NCI-H1694 (cell line): ENCODE measurements at places on chromosomes 2 and 18.

DNA sequence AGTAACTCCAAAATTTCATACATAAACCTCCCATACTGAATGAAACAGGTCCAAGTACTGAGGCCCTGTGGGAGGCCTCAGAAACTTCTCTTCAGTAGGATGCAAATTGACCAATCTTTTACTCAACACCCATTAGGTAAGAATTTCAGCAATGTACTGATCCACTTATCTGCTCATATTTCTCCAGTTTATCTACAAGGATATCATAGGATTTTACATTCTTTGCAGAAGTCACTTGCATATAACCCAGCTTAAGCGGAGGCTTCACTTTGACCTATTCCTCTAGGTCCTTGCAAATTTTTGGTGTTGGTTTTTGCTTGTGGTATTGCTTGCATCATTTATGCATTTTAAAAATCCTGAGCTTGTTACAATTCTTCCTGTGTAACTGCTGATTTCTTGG, 28.8 kb upstream of the SLC3A1 start:
- no peak for DNase-seq

DNA sequence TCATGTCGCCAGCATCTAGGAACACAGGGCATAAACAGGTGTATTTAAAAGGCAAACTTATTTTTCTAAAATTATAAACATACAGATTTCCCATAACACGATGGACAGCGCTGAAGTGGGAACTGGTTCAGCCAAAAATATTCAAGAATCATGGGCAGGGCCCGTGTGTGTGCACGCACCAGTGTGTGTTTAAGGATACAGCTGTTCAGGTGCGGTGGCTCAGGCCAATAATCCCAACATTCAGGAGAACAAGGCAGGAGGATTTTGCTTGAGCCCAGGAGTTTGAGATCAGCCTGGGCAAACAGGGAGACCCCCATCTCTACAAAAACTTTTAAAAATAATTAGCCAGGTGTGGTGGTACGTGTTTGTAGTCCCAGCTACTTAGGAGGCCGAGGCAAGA, 288.6 kb upstream of the HDAC4 start:
- DNase-seq, result no peak

GRCh38 chr2:128796321-128796720, 477.7 kb upstream of the HS6ST1 start:
- DNase-seq, result no peak

GRCh38 chr2:212752730-212753351, 214.2 kb upstream of the ERBB4 start:
- DNase-seq, result no peak

DNA sequence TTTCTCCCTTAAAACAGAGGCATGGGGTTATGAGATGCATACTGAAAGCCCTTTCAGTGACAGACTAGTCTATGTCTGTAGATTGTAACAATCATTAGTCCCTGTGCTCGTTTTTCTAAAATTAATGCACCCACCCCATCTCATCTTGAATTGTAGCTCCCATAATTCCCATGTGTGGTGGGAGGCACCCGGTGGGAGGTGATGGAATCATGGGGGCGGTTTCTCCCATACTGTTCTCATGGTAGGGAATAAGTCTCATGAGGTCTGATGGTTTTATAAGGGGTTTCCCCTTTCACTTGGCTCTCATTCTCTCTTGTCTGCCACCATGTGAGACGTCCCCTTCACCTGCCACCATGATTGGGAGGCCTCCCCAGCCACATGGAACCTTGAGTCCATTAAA, 100.9 kb downstream of the AP1S3 start:
- DNase-seq, result no peak

- DNase-seq, result no peak
Observed at GRCh38 chr2:221569425-221569845, 2.7 kb downstream of the EPHA4 start.

GRCh38 chr2:54687595-54688152, 35.8 kb upstream of the EML6 start:
- DNase-seq, result no peak

DNA sequence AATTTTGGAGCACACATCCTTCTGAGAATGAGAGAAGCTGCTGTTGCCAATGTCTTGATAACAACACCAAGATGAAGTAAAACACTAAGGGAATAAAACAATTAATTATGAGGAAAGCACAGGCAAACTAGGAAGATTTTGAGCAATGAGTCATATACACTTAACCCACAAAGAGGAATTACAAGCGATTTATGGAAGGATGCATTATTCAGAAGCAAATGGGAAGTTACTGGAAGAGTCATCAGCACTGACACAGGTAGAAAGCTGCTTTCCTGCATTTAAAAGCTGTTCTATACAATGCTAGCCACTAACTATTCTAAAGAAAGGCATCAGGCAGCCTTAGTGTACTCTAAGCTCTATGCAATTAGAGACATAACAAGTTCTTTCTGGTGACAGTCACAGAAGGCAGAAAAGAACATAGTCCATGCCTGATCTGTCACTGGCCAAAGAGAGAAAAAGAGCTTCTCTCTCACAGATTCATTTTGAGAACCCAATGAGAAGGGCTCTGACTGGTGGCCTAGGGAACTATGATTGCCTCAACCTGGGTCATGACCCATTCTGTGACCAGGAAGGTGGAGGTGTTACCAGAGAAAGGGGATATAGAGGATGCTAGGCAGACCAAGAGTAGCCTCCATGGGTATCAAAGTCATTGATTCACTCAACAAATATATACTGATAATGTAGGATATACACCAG, 45.4 kb downstream of the M1AP start:
- no peak for DNase-seq

DNA sequence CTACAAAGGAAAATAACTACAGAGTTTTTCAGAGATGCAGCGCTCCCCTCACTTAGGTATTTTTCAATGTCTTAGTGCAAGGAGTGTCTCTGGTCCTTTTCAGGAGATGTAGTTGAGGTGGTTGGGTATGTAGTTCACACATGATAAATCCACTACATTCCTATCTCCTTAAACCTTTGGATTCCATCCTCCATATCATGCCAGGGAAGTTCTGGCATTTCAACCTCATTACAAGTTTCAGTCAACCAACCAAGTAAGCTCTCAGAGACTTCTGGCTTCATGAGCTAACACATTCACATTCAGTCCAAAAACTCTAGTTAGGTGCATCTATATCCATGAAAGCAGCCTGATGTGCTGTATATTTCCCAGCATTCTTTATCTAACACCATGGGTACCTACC, 47.3 kb downstream of the MAP3K20 start:
- DNase-seq, result no peak

DNA sequence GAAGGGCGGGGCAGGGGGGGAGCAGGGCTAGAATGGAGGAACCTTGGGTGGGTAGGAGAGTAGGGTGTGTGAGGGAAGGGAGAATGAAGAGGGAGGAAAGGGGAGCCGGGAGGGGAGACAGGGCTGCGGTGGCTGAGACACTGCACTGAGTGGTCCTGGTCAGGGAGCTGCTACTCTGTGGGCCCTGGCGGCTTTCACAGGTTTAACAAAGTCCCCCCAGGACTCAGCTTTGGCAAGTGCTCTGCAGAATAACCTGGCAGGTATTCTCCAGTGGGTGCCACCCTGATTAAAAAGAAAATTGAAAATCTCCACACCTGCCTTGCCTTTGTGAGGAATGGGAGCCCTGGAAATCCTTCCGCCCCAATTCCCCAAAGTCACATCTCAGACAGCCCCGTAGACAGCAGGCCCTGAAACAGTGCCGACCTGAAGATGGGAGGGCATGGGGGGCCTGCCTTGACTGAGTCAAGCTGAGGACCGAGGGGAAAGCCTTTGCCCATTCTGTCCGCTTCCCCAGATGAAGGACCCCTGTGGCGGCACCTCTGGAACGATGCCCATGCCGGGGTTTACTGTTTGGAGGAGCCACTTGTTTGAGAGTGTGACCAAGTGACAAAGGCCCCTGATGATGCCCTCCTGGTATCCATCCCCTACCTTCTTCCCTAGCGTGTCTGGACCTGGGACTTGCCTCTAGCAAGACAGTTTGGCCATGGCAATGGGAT, 43.6 kb upstream of the OTOS start:
- no peak for DNase-seq

GRCh38 chr2:27606611-27607010, 22.2 kb downstream of the CCDC121 start:
- no peak for DNase-seq

GRCh38 chr2:160612266-160612856, 118.8 kb upstream of the RBMS1 start:
- no peak for DNase-seq

GRCh38 chr2:200442471-200442870, 67.4 kb downstream of the KCTD18 start:
- no peak for DNase-seq

DNA sequence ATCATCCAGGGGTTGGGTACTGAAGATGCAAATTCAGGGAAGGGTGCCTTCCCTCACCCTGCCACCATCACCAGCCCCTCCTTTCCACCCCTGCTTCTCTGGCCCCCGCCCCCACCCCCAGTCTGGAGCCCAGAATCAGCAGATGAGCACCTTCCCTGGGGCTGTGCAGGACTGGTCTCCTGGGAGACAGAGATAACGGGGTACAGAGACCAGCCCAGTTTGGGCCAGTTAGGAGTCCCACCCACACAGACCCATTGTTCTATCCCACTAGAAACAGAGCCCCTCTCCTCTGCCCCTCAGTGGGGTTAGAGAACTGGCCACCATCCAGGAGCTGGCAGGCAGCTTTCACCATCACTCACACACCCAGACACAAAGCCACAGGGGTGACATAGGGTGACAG, 4.5 kb upstream of the CRYBA2 start:
- peak; percentile 88 for DNase-seq

DNA sequence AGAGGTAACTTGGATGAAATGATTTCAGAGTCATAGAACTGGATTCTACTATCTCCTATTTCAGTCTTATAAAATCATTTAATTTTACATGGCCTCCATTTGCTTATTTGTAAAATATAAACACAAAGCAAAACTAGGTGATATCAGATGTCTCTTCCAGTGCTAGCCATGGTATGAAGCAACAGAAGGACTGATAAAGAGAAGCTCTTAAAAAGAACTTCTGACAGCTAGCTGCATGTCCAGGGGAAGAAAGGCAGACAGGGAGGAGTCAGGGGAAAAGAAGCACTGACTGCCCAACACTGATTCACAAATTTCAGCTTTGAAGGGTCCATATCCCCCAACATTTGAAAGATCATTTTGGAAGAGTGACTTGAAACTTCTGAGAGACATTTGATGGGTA, 6.4 kb downstream of the SLC8A1 start:
- no peak for DNase-seq

GRCh38 chr18:32461709-32462272, 8.9 kb downstream of the GAREM1 start:
- no peak for DNase-seq

GRCh38 chr18:34258176-34258575, 33.5 kb upstream of the NOL4 start:
- DNase-seq, result no peak

GRCh38 chr2:31275976-31276375, 42.0 kb downstream of the EHD3 start:
- DNase-seq, result no peak

GRCh38 chr2:16943279-16943958, 277.8 kb upstream of the CYRIA start:
- DNase-seq, result no peak

DNA sequence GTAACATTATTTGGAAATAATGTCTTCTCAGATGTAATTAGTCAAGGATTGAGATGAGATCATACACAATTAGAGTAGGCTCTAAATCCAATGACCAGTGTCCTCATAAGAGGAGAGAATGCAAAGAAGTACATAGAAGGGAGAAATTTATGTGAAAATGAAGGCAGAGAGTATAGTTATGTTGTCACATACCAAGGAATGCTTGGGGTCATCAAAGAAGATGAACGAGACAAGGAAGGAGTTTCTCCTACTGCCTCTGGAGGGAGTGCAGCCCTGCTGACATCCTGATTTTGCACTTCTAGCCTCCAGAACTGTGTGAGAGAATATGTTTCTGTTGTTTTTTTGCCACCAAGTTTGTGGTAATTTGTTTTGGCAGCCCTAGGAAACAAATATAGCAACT, 100.1 kb downstream of the GALNT13 start:
- no peak for DNase-seq

GRCh38 chr2:11923935-11924334, 177.5 kb downstream of the LPIN1 start:
- no peak for DNase-seq

GRCh38 chr2:122704109-122704563, 948.7 kb downstream of the TSN start:
- DNase-seq, result no peak

- no peak for DNase-seq
Observed at GRCh38 chr2:118151831-118152230, 63.6 kb downstream of the INSIG2 start.

DNA sequence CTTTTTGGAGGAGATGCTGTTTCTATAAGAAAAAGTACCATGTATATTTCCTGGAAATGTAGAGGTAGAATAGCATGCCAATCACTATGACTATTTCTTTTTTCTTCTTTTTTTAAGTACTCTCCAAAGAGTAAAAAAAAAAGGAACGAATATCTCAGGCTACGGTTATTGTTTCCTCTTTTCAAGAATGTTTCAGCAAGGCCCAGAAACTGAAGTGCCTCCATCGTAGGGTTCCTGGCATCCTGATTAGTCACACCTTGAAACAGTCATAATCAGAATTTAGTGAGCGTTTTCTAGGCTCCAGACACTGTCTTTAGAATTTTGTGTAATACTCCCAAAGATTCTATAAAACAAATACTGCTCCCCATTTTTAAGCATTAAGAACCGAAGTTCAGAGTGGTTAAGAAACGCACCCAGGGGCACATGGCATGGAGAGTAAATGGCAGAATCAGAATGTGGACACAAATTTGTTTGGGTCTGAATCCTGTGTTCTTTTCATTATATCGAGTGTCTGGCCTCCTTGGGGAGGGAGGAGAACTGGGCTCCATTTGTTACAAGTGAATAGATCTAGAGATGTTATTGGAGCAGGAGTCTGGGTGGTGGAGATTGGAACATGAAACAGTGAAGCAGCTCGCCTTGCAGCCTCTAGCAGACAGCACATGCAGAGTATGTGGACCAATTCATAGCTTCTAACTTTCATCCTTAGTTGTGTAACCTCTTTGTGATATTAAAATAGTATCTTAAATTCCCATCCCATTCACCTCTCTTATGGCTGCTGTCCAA, 26.7 kb downstream of the ZEB2 start:
- no peak for DNase-seq

DNA sequence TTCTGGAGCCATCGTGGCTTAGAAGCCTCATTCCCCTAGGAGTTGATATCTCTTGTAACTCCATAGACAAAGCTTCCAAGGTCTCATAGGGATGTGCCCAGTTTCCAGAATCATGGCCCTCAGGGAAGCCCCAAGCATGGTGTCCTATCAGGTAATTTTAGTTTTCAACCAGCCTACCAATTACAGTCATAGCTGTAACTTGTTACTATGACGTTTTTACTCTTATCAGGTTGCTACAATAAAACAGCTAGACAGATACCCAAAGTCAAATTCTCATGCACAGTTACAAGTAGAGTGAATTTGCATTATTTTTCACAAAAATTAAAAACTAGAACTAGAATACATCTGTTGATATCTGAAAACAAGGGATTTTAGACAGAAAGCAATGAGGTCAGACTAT, 8.9 kb downstream of the LYPD6 start:
- no peak for DNase-seq

- no peak for DNase-seq
Observed at GRCh38 chr18:35029770-35030169, 11.4 kb upstream of the MAPRE2 start.
